Choroid plexus epithelial cell (primary cell): ENCODE measurements at places on chromosomes 1 and 21.

GRCh38 chr1:156165083-156165482 lies 11.7 kb downstream of the SEMA4A start:
- DNase-seq, result no peak

DNA sequence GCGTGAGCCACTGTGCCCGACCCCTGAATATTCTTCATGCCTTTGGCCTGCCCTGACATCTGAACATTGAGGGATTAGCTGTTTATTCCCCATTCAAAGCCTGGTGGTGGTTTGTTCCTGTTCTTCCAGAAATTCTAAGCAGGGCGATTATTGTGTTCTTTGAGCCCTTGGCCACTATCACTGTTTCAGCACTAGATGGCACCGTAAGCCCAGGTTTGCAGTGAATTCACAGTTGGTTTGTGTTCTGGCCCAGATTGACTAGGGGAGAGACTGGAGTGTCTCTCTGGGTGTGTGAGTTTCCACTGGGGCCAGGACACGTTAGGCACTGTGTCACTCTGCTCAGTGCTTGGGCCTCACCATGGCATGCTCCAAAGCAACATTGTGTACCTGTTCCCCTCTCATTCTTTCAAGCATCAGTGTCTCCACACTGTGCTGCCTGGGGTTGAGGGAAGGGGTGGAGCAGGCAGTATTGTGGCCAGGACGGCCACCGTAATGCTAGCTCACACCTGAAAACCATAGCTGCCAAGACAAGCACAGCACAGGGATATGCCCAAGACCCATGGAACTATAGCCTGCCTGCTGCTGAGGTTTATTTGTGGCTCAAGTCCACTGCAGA lies 52.7 kb downstream of the PKN2 start:
- peak; percentile 77 for DNase-seq

GRCh38 chr1:246106342-246106763 lies 400.7 kb downstream of the SMYD3 start:
- DNase-seq, result no peak

GRCh38 chr1:111602302-111602701 lies 17.3 kb upstream of the RAP1A start:
- no peak for DNase-seq

DNA sequence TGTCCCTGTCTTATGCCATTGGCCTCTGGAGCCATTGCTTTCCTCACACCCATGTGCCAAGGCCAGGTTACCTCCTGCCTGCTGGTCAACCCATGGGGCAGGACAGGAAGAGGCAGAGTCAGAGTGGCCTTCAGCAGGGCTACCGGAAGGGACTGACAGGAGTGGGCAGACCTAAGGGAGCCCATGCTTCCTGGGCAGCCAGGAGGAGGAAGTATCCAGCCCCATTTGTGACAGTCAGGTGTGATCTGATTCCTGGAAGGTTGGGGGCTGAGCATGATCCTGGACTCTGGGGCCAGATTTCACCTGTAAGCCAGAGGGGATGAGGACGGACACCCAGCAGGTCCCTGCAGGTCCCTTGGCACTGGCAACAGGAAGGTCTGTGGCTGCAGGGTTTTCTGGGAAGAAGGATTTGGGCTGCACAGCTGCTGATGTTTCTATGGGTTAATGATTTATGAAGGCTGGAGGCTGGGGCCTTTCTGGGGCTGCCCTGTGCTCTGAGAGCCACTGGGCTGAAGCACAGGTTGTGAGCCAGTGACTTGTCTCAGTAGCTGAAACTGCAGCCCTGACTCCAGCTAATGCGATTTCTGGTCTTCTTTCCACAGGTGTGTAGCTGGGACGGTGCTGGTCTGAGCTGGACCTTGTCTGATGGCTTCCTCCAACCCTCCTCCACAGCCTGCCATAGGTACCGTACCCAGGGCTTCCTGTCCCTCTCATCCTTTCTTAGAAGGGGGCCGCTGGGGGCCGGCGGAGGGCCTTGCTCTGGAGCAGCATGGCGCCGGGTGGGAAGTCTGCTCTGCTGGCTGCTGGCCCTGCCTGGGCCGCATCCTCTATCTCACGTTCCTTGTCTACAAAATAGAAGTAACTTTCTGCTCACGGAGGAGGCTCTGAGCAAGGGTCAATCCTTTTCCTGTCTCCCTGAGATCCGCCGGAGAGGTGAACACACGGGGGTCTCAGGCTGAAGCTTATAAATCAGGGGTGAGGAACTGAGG lies 40.7 kb downstream of the ARHGEF10L start:
- DNase-seq, result no peak

- DNase-seq, result peak; percentile 42
These were observed 106.7 kb upstream of the ADAR start for GRCh38 chr1:154714638-154715037.

DNA sequence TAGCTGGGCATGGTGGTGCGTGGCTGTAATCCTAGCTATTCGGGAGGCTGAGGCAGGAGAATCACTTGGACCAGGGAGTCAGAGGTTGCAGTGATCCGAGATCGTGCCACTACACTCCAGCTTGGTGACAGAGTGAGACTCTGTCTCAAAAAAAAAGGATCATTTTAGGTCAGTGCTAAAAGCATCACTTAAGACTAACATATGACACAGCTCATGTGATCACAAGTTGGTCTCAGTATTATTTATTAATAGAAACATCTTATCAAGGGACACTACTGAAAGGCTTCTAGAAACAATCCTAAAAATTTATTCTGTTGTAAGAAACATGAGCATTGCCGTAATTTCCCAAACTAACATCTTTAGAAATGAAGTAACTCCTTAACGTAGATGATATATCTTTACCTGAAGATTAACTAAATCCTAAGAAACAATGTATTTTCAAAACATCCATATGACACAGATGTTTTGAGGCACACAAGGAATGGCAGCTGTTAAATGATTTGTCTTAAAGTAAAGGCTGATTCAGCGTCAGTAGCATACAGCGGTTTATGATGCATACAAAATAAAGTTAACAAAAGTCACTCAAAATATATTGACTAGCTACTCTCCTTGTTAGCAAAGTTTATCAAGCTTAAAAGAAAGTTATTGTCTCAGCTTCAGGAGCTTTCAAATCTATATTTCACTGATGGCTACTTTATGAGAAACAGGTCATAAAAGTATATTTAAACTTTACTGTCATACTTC lies 2.6 kb downstream of the NIBAN1 start:
- DNase-seq, result no peak

DNA sequence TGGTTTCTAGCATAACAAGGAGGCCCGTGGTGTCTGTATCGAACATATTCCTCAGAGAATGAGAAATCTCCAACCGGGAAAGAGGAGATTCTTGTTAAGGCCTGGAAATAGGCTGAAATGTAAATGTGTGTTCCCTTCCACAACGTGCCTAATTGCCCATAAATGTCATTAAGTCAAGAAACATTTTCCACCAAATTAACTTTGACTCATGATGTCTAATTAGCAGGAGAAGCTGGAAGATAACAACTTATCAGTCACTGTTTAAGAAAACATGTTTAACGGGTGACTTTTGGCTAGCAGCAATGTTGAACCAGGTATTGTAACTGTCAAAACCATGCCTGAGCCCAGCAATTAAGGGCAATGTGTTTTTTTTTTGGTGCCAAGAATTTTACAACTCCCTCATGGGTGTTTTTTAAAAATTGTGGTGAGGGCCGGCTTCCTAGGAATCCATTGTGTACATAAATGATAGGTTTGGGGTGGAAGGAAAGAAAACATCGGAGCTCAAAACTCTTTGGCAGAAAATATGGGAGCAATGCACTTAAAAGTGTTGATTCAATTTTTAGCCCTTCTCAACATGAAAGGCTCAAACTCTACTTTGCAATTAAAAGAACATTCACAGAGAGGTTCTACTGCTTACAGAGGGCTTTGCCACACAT lies 67.0 kb downstream of the OLIG1 start:
- DNase-seq, result no peak

GRCh38 chr21:38793926-38794713 lies 11.6 kb upstream of the ETS2 start:
- no peak for DNase-seq

- no peak for DNase-seq
These were observed 1.0 kb downstream of the DMRTB1 start for GRCh38 chr1:53460211-53460634.

DNA sequence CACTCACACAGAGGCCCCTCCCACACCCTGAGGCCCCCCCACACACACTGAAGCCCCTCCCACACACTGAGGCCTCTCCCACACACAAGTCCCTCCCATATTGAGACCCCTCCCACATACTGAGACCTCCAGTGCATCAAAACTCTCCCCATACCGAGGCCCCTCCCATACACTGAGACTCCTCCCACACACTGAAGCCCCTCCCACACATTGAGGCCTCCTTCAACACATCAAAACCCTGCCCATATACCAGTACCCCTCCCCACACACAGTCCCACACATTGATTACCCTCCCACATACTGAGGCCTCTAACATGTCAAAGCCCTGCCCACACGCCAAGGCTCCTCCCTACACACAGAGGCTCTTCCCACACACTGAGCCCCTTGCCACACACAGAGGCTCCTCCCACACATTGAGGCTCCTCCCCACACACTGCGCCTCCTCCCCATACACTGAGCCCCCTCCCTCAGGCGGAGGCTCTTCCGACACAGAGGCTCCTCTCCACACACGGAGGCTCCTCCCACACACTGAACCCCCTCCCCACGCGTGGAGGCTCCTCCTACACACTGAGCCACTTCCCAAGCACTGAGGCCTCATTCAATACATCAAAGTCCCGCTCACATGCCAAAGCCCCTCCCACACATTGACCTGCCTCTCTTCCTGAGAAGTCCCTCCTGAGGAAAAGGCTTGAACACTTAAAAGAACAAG lies 392.3 kb downstream of the CAMTA1 start:
- DNase-seq, result no peak

GRCh38 chr1:184494929-184495328 lies 108.1 kb downstream of the C1orf21 start:
- no peak for DNase-seq

GRCh38 chr1:29653886-29654450 lies 417.6 kb downstream of the PTPRU start:
- DNase-seq, result no peak

GRCh38 chr1:221776495-221777301 lies 34.8 kb upstream of the DUSP10 start:
- DNase-seq, result no peak

GRCh38 chr1:5120559-5120958 lies 466.1 kb downstream of the AJAP1 start:
- DNase-seq, result no peak

- DNase-seq, result no peak
These were observed 291.9 kb downstream of the CAMTA1 start for GRCh38 chr1:7077136-7077535.

DNA sequence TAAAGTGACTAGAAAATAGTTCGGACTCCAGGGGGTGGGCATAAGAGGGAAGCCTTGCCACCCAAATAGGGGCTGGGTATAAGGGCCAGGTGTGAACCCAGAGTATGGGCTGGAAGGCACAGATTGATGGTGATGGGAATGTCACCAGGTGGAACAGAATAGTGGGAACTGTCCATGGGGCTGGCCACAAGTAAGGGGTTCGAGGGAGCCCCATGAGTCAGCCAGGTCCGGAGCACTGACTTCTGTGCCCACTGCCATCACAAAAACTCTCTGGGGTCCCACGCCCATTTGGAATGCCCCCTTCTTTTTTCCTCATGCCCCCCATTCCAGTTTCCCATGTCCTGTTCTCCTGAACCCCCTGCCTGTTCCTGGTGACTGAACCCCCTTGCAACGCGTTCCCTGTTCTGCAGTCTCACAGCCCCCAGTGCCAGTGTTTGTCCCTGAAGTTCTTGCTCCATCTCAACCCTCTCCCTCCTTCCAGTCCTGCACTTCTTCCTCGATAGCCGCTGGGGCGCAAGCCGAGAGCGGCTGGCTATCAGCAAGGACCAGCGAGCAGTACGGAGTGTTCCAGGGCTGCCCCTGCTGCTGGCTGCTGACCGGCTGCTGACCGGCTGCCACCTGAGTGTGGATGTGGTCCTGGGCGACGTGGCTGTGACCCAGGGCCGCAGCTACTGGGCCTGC lies 7.9 kb downstream of the TRIM46 start:
- DNase-seq, result no peak

- DNase-seq, result peak; percentile 76
These were observed 218.3 kb upstream of the HOOK1 start for GRCh38 chr1:59596432-59596831.

DNA sequence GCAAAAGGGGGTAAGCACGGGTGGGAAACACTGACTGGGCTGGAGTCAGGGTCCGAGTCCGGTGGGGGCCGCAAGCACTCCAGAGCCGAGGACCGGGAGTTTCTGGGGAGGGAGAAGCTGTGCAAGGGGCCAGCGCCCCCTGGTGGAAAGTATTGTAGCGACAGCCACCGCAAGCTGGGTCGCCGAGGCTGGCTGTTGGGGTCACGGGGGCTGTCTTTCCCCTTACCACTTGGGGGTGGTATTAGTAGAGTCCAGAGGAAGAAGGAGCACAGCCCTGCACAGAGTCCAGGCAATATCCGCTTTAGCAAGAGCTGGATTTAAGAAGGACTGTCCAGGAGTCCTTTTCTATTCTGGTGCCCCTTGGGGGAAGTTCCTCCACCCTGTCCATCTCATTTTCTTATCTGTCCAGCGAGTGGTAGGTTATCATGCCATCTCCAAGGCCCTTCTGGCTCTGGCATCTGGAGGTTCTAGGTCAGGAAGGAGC lies 17.9 kb upstream of the ETV3 start:
- peak; percentile 67 for DNase-seq

DNA sequence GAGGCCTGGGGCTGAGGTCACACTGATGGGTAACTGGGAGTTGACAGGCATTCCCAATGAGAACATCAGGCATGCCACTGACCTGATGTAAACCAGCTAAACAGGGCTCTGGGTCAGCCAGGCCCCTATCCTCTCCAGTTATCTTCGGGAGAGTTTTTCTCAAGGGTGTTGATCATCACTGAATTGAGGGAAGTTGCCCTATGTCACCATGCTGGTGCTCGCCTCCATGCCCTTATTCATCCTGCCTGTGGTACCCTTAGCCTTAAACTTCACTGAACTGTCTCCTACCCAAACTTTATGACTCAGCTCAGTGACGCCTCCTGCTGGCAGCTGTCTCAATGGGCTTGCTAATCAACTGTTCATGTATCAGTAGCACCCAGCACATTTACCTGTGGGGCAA lies 80.7 kb upstream of the TNR start:
- no peak for DNase-seq

DNA sequence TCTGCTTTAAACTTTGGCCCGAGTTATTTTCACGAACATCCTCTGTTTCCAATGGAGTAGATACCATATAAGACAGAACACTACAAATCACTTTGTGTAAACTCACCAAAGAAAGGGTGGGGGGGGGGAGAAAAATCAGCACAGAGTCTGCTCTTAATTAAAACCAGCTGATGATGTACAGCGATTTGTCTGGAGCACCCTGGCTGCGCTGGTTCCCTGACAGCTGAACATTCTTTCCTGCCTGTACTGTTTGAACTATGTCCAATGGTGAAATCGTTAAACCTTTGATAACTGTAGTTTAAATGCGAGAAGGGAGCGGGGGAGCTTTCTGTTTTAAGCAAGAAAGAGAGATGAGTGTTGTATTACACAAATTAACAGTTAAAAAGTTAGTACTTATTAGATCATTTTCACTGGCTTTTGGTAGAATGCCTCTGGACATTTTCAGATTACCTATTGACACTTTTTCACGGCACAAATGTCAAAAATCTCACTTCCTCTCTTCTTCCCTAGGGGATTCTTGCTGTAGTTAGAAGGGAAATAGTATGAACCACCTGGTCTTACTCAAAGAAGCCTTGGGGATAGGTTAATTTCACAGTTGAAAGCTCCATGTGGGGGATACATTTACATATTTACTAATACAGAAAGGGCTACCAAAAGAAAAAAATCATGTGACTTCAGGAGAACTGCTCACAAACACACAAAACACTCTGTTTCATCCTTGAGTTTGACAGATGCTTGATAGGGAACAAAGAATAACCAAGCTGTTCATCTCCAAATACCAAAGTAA lies 140.2 kb upstream of the RUNX1 start:
- DNase-seq, result peak; percentile 89
